ENCODE measurements at places on chromosomes 12 and 14. TPM values are rescaled to one million over a fixed set of nuclear protein-coding genes. Genes with fewer than 3 reads are reported as not detected.

Gene WSCD2
- not detected for total RNA-seq

Gene LTB4R2
- total RNA-seq, result 10.5 TPM

GRCh38 chr14:100135073-100135472 is 24.4 kb downstream of the DEGS2 start:
- DNase-seq, result no peak

GRCh38 chr12:67220065-67220464 is 49.1 kb upstream of the CAND1 start:
- DNase-seq, result peak; percentile 48

- no peak for DNase-seq
Observed at GRCh38 chr12:2014231-2014630, 10.0 kb upstream of the DCP1B start.

DNA sequence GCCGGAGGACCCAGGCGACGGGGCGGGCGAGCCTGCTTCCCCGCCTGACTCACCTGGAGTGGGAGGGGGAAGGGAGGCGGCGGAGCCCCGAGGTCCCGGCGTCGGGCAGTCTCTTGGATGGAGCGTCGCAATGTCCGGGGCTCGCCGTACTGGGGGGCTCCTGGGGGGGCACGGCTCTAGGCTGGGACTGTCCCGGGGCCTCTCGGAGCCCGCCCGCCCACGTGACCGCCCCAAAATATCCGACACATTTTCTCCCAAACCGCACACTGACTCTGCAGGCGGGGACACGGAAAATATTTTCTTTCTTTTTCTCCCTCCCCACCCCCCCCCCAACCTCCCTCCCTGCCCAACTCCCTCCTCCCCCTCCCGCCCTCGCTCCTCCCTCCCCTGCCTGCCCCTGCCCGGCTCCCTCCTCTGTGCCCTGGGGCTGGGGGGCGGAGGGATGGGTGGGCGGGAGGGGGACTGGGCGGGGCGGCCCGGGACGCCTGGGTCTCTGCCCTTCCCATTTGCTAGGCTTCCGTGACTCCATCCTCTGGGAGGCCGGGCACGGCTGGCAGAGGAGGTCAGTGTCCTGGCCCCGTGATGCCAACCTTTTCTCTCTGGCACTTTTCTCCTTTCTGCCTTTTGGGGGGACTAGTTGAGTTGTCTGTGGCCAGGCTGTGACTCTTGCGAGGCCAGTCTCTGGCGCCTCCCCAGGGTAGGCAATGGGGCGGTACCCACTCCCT is at the start of gene RARG:
Gene RARG (minus strand): TSS at position 289 of the 725 bp plus-strand sequence. CDS start 4,664 bp downstream, outside the sequence.
- peak; percentile 68 for DNase-seq

DNA sequence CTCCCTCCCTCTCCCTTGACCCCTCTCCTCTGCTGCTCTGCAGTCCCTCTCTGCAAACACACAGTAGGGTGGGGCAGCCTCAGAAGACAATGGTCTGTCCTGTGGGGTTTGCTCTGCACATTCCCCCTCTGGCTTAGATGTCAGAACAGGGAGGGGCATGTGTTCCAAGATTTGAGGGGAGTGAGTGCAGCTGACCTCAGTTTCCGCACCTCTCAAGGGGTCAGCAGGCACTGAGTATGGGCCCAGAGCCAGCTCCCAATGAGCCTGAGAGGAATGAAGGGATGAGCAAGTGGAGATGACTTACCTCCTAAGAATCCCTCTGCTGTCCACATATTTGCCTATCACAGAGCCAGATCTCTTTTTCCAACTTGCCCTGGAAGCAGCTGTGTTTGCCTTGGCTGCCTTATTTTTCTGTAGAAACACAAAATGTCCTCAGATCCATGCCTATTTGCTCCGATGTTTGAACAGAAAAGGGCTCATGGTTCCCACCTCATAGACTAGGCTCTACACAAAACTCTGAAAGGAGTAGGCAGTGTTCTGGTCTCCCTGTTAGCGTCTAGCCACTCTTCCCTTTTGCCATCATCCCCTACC is 111.4 kb downstream of the CRACR2A start:
- DNase-seq, result peak; percentile 15
